ENCODE measurements at places on chromosomes 4 and X.

DNA sequence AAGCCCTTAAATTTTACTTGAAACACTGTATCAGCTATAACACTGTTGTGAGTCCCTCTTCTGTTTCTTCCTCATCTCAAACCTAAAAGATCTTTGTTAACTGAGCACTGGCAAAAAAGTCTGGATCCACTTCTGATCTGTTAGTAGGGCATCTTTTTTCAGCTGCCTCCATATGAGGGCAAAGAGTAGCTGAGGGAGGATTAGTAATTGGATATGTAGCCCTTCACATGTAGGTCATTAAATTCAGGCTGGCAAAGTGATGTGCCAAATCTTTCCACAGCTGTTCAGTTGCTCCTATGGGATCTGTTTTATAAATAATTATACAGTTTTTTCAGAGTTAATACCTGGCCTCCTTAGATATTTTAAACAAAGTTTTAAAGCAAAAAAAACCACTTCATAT, 1.1 kb upstream of the TRMT10A start:
- DNase-seq, result no peak

DNA sequence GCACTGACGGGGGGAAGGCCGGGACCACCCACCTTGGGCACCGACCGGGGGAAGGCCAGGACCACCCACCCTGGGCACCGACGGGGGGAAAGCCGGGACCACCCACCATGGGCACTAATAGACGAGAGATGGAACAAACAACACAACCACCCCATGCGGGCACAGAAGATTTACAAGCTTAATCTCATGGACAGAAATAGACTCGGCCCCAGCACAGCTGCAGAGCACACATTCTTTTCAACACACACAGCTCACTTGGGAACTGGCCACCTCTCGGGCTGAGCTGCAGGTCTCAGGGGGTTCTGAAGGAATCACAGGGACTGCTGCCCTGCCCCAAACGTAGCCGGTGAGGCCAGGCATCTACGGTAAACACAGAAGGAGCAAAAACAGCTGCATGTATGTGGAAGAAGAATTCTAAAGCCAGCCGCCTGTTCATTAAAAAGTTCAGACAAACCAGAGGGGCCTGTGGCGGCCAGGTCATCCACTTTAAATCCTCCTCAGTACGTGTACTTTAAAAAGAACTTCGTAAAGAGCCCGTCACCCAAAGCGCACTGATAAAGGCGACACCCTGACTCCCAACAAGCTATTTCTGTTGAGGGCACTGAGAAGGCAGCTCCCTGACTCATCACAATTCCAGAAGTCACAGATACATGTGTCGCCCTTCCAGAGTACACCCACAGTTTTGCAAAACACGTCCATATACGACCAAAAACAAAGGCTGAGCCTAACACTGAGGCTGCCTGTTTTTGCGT, 17.7 kb downstream of the PPP2R3B start:
- no peak for DNase-seq

- no peak for DNase-seq
These were observed 1825.1 kb upstream of the IGFBP7 start for GRCh38 chr4:58935332-58935731.

DNA sequence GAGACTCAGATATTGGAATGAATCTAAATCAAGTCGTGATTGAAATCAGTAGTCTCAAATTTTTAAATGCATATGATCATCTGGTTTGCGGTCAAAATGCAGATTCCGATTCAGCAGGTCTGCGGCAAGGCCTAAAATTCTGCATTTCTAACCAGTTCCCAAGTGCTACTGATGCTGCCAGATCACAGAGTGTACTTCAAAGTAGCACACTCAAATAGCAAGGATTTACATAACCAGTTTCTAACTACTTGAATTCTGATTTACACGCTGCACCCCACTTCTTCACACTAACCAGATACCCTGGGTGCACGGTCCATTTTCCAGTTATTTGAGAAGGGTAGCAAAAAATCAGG, 752 bp downstream of the MBTPS2 start:
- peak; percentile 37 for DNase-seq

GRCh38 chr4:123587983-123588494, 191.4 kb downstream of the SPRY1 start:
- peak; percentile 96 for DNase-seq

GRCh38 chr4:764405-765169, 59.0 kb downstream of the PCGF3 start:
- DNase-seq, result no peak

DNA sequence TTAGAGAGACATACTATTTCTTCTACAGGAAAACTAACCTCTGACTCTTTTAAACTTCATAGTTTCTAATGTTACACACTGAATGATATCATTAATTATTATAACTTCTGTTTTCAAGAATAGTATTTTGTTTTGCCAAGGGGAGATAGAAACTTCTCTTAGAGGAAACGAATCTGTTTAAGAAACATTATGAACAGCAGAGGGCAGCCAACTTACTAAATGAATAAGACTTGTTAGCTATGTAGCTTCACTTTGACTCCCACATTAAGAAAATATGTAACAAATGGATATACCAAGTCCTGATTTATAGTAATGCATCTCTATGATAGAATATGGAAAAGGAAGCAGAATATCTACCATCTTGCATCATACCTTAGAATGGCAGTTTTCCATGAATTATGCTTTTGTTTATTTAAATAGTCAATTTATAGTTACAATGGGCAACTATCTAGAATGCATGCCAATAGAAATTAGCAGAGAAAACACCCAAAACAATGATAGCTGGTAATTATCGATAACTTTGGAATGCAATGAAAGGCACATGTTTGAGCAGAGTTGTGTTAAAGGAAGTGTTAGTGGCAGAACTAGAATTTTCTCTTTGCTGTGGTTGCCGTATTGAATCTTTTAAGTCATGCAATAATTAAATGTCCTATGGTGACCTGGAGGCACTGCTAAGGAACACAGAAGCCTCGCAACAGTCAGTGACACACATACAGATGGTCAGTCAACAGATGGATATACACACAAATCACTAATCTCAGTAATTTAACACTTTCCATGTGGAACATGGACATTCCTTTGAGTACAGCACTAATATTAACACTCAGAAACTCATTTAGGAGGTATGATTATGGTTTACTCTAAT, 105.7 kb upstream of the PDLIM3 start:
- peak; percentile 11 for DNase-seq

Measured in NCI-H526 (cell line).